OCI-M1 (cell line): ENCODE measurements at places on chromosomes 5 and 9.

GRCh38 chr9:107919263-107919662, 429.7 kb upstream of the KLF4 start:
- no peak for DNase-seq

GRCh38 chr5:3905521-3905920, 309.9 kb downstream of the IRX1 start:
- DNase-seq = no peak

DNA sequence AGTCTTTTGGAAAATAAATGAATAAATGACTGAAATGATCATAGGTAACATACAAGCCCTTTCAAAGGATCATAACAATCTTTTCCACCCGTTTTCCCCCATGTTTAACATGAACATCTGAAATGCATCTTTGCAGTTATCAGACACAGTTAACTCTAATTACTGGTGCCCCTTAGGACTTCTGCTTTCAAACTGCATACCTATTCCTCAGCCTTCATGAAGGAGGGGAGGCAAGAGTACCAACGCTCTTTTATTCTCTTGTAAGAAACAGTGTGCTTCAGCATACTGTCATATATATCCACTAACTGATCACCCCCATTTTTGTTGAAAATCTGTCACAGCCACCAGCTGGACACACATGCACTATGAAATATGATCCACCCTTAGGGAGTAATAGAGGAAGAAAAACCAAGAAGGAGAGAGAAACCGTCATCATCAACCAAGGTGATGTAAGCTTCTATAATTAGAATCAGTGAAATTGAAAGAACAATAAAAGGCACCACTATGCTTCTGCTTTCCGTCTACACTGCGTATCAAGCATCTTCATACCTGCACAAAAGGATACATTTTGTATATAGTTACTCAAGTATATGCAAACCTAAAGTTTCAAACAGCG, 98.7 kb downstream of the RAPGEF6 start:
- DNase-seq = peak; percentile 90

DNA sequence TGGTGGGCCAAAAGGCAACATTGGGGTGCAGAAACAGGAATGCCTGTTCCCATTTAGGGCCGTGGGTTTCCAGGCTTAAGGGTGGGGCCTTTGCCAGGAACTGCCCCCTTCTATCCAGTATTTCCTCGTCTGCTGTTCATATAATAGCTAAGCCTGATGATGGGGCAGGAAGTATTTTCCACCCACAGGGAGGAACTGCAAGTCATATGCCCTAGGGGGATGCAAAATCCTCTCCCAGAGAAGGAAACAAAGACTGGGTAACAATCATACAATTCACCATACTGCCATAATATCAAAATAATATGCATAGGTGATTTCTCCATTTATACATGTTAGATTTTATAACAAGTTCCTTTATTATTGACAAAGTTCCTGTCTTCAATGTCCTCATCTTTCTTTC, 20.5 kb upstream of the RPS23 start:
- no peak for DNase-seq

GRCh38 chr5:138943599-138944173, 68.6 kb upstream of the LRRTM2 start:
- no peak for DNase-seq

- no peak for DNase-seq
Measured at GRCh38 chr9:72151104-72151503, 1.9 kb downstream of the GDA start.
